Thoracic aorta (tissue), 2 donors: ENCODE measurements at places on chromosomes 7 and 10.

DNA sequence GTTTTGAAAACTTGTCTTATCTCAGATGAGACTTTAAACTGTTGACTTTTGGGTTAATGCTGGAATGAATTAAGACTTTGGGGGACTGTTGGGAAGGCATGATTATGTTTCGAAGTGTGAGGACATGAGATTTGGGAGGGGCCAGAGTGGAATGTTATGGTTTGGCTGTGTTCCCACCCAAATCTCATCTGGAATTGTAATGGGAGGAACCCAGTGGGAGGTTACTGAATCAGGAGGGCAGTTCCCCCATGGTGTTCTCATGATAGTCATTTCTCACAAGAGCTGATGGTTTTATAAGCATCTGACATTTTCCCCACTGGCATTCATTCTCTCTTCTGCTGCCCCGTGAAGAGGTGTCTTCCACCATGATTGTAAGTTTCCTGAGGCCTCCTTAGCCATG lies 13.8 kb upstream of the POT1 start:
- no peak for DNase-seq

GRCh38 chr7:25834050-25834449 lies 317.9 kb upstream of the NFE2L3 start:
- DNase-seq = no peak

DNA sequence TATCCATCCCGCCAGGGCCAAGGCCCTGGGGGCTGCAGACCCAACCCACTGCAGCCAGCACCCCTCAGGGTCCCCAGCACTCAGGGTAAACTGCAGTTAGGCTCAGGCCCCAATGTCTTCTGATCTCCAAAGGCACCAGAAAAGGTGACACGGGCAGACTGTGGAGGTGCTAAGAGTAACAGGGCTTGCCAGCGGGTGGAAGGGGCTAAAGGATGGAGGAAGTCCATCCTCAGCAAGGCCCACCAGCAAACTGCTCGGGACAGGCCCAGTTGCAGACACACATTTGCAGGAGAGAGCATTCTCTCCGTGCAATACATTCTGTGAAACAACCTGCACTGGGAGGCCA lies 95.6 kb upstream of the DDC start:
- no peak for DNase-seq

DNA sequence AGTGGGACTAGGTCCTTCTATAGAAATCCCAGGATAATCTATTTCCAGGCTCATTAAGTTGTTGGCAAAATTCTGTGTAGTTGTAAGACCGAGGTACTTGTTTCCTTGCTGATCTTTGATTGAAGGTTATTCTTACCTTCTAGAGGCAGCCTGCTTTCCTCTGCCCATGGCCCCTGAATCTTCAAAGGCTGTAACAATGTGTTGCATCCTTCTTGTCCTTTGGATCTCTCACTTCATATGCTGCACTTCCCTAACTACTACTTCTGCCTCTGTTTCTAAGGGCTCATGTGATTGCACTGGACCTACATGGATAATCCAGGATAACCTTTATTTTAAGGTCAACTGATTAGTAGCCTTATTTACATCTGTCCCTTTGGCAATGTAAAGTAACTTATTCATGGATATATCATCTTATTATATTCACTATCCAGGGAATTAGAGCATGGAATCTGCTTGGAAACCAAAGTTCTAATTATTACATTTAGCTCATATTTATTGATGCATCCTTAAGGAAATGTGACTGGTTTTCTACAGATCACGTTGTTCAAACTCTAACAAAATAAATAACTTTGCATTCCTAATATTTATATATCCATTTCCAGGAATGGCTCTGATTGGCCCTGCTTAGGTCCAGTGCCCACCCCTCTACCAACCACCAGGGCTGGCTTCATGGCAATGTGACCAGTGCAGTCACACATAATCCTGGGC lies 85.6 kb downstream of the IMMP2L start:
- no peak for DNase-seq

DNA sequence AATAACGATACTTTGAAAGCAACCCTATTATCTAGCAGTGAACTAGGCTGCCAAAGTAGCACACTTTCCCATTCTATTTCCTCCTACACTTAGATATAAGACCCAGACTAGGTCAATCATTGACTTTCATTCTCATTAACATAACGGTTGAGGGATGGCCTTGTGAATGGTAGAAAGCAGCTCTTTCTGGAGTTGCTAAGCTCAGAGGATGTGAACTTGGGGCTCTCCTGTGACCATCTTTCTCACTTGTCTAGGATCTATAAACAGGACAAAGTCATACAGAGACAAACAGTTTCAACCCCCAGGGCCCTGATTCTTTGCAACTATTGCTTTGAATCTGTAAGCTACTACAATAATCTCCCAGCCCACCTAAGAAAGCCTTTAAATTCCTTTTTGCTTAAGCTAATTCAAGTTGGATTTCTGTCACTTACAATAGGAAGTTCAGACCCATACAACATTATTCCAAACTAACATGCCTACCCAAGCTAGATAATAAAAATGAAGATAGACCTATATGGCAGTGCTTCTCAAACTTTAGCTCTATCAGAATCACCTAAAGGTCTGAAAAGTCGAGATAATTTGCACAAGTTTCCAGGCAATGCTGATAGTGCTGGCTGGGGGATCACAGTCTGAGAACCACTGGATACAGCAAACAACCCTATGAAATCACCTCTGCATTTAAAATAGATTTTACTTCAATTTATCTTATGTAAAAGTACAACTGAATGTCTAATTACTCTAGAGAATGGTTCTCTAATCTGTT lies 16.7 kb downstream of the P4HA1 start:
- no peak for DNase-seq
